ENCODE measurements at places on chromosomes 6 and 20.

- no peak for DNase-seq
Measured at GRCh38 chr6:112113431-112113830, 26.0 kb downstream of the FAM229B start.

- no peak for DNase-seq
Measured at GRCh38 chr6:110147870-110148269, 31.6 kb downstream of the WASF1 start.

DNA sequence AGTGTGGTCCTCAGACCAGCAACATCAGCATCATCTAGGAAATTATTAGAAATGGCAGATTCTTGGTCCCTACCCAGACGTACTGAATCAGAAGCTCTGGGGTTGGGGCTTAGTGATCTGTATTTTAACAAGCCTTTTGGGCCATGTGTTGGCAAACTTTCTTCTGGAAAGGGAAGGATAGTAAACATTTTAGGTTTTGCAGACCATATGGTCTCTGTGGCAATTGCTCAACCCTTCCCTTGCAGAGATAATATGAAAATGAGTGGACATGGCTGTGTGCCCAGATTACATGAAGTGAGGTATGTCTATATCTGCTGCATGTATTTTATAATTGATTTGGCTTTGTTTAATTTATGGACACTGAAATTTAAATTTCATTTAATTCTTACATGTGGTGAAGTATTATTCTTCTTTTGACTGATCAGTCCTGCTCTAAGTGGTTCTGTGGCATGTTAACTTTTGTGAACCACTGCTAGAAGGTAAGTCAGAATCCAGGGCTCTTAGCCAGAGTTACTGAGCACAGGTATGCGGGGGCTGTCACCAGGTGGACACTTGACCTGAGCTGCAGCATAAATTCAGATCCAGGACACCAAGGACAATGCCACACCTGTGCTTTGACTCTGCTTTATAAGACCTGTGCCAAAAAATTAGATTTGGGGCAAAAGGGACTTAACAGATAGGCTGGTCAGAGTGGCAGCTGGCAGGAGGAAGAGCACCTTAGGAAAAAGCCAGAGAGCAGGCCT, 43.2 kb downstream of the LY86 start:
- no peak for DNase-seq

DNA sequence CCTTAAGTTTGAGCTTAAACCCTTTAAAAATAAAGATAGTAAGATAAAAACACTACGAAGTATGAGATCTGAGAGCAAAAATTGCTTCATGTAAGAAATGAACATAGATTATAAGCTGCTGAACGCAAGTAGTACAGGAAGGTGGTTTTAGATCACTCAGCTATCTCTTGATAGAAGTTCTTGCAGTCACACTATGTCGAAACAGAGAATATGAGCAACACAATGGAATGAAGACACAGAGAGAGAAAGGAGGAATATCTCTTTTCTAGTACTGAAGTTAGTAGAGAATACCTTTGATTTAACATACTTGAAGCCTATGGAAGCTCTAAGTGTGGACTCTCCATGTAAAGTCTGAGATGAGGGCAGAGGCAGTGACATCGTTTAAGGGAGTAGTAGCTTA, 162.7 kb downstream of the CDK19 start:
- no peak for DNase-seq

DNA sequence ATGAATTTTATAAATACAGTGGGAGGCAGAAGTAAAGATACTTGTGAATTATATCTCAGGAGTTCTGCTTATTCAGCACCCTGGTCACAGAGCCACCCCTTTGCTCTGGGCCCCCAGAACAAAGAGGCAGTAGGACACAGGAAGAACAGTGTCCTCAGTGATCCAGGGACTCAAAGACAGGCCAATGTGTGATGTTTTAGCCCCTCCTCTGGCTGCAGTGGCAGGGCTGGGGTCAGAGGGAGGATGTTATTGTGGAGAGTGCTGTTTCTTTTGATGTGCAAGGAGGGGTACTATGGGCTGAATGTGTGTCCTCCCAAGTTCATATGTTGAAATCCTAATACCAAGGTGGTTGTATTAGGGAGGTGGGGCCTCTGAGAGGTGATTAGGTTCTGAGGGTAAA, 74.1 kb upstream of the MAP3K7 start:
- DNase-seq, result no peak

- no peak for DNase-seq
Measured at GRCh38 chr6:32980488-32981038, 12.2 kb downstream of the BRD2 start.

GRCh38 chr6:47780510-47781356, 1.1 kb upstream of the OPN5 start:
- DNase-seq, result peak; percentile 19

DNA sequence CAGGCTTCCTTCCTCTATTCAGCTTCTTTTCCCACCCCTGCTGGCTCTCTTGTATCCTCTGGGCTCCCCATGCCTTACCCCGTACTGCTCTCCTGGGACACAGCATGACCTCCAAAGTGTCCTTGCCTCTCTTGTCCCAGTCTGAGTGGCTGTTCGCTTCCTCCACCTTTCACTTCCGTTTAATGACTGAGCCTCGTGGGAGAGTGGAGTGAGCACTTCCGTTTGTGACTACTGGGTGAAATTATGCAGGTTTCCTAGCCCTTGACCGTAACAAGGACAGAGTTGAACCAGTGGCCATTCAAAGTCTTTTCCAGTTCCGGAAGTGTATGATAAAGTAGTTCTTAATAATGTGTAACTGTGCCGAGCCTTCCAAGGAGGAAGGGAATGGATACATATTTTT, 109.2 kb downstream of the ARID1B start:
- DNase-seq, result no peak

DNA sequence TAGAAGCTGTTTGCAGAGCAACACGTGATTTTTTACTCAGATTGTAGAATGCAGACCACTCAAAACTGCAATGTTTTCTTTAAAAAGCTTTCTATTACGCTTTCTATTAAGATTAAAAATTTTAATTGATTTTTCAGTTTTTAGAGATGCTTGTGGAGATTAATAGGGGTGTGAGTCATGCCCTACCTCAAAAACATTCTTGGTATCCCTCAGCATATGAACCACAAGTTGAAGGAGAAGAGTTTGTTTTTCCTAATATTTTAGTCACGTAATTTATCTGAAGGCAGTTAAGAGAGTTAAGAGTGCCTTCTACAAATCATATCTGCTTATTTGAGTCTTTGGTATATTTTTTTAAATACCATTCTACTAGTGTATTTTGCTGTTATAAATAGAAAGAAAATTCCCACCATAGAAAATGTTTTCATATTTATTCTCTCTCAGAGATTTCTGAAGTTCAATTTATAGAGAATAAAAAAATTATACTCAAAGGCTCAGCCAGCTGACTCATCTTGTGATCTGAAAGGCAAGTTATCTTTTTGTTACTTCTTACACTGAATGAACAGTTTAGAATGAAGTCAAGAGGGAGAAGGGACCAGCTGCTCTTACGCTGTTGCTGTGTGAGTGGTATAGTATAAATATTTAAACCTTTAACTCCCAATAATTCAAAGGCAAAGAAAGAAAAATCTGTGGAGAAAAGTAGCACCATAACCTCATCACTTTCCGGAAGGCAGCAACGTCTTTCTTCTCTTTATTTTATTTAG, 7.6 kb downstream of the RIPOR2 start:
- DNase-seq, result no peak

- no peak for DNase-seq
Measured at GRCh38 chr20:35876033-35876320, 78.3 kb downstream of the SCAND1 start.

DNA sequence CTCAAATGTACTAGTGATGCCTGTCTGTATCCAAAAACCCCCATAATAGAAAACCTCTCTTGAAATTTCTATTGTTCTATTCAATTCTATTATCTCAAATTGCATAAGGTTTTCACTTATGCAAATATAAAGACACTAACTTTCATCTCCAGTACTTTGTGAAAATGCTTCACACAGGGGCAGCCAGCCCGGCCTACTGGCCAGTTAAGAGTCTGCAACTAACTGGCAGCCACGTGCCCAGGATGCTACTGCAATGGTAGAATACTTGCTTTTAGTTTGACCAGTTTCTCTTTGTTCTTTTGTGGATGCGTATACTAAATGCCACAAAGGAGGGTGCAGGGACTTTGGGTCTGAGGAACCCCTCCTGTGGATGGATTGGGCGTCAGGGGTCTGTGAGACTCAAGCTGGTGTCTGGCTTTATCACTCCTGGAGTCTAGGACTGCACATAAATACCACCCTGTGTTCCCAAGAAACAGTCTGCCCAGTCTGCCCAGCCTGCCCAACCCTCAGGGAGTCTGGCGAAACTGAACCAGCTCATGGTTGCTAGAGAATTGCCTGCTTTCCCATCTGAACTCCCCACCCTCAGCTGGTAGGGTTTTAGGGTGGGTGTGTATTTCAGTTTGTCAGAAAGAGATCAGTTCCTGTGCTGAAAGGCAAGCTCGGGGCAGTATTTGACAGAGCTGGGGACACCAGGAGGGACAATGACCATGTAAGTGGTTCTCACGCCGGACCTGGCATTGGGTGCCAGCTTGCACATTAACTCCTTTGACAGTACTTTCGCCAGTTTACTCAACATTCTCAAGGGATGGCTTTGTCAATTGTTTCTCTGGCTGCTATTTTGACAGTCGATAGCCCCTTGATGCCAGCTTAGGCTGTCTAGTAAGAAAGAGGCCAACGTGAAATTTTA, 558.2 kb upstream of the JAG1 start:
- DNase-seq, result no peak

GRCh38 chr20:57402206-57403125, 11.3 kb downstream of the RBM38 start:
- DNase-seq, result no peak

GRCh38 chr20:50243610-50244351, 53.2 kb downstream of the CEBPB start:
- DNase-seq, result no peak

Measured in activated naive CD4-positive, alpha-beta T cell treated with Interleukin-2 at 50 U/mL for 16 hours (primary cell).